ENCODE measurements at places on chromosomes 13 and 19.

- no peak for DNase-seq
Measured at GRCh38 chr19:7492142-7492541, 3.3 kb upstream of the PEX11G start.

- no peak for DNase-seq
Measured at GRCh38 chr19:43507880-43508279, 3.3 kb upstream of the PHLDB3 start.

GRCh38 chr13:72129117-72129516 lies 262.1 kb upstream of the DACH1 start:
- DNase-seq = no peak

DNA sequence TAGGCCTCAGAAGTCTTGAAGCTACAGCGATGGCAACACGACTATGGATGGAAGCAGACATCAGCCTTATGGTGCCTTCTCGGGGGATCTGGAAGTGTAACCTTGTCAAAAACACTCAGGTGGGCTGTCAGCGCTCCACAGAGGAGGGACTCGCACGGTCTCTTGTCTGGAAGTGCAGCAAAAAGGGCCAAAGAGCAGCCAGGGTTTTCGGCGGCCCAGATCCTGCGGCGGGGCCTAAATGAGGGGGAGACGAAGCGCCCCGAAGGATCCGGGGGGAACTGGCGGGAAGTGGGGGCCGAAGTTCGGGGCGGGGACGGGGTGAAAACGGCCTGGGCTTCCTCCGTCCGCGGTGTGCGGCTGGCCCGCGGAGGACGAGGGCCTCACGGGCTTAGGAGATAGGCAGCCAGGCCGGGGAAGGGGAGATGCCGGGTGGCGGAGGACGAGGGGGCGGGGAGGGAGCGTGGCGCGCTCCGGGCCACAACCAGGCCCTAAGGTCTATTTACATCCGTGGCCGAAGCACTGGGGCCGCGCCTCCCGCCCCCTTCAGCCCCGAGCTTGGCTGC lies 637 bp downstream of the RANBP3 start:
- no peak for DNase-seq

DNA sequence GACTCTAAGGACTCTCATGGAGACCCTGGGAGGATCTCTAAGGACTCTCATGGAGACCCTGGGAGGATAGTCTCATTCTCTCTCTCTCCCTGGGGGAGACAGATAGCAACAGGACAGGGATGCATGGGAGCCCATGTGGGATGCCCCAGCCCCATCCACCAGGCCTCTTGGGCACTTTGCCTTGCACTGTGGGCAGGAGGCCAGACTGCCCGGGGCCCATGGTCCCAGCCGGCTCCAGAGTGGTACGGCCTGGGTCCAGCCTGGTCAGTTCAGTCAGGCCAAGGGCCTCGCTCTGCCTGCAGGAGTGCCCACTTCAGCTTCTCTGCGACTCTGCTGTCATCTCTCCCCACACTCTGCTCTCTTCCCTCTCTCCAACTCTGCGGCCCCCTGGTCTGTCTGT lies 48.6 kb upstream of the SHKBP1 start:
- DNase-seq = no peak

GRCh38 chr13:101520672-101521071 lies 68.2 kb downstream of the ITGBL1 start:
- DNase-seq = peak; percentile 89

GRCh38 chr13:23673354-23673753 lies 103.1 kb downstream of the TNFRSF19 start:
- peak; percentile 93 for DNase-seq

- no peak for DNase-seq
Measured at GRCh38 chr13:100306434-100306999, 217.6 kb downstream of the PCCA start.

GRCh38 chr19:5166262-5166661 lies 174.3 kb downstream of the PTPRS start:
- DNase-seq = peak; percentile 66

GRCh38 chr19:2987797-2988196 lies 10.4 kb downstream of the TLE6 start:
- no peak for DNase-seq

DNA sequence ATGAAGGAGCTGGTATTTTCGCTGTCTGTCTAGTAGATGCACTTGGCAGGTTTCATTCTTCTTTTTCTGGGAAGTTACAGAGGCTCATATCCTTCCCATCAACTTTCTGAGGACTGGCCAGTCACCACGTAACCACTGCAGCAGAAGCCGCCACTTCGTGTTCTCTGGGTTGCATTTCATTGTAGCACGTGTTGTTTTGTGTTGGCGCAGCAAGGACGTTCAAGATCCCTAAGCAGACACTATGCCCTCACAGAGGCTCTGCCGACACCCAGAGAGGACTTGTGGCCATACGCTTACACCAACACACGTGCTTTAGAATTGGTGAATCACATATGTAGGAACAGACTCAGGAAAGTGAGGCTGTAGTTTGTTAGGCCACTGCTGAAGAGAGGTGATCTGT lies 42.2 kb upstream of the TEX29 start:
- DNase-seq = no peak

DNA sequence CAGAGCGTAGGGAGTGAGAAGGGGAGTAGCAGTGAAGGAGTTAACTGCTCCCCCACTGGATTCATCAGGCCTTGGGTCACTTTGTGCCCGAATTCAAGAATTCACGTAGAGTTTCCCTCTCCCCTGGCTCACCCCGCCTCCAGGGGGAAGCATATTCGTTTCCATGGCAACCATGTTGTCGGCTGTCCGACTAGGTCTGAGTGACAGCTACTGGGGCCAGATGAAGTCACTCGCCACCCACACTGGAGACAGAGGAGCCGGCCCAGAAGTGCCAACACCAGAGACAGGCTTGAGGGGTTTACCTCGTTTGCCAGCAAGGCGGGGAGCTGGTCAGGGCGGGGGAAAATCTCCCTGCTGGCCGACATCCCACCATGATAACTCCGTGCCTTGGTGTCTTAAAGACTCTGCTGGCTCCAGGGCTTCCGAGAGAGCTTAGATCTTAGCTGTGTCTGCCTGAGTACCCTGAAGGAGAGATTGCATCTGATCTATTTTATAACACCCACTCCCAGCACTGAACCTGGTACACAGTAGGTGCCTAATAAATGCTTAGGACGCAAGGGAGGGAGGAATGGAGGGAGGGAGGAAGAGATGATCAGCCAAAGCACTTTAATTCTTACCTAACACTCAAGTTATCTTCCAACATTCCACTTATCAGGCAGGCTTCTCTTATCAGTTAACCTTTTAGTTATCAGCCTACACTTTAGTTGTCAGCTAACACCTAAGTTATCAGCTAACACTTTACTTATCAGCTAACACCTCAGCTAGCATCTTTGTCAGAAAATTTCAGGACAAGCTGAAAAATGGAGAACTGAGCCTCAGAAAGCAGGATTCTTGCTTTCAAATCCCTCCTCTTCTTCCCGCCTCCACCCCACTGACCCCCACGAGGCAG lies 57.2 kb upstream of the ZNRF4 start:
- peak; percentile 10 for DNase-seq

DNA sequence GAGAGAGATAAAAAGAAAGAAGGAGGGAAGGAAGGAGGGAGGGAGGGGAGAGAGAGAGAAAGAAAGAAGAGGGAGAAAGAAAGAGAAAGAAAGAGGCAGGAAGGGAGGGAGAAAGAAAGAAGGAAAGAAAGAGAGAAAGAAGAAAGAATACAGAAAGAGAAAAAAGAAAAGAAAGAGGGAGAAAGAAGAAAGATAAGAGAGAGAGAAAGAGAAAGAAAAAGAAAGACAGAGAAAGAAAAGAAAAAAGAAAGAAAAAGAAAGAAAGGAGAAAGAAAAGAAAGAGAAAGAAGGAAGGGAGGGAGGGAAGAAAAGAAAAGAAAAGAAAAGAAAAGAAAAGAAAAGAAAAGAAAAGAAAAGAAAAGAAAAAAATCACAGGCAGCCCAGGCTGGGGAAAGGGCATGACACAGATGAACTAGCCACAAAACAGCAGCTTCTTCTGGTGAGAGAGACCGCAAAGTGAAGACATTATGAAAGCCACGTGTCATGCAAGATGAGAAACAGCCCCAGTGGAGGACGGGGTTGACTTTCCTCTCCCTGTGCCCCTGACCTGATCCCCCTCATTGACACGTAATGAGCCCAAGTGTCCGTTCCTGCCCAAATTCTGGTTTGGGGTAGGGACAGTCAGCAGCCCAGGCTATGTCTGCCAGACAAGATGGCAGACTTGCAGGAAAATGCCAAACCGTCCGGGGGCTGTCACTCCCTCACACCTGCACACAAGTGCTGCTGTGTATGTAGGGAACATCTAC lies 102.1 kb downstream of the INSR start:
- DNase-seq = peak; percentile 35

- DNase-seq = no peak
Measured at GRCh38 chr19:45781214-45782161, 802 bp downstream of the DMPK start.

DNA sequence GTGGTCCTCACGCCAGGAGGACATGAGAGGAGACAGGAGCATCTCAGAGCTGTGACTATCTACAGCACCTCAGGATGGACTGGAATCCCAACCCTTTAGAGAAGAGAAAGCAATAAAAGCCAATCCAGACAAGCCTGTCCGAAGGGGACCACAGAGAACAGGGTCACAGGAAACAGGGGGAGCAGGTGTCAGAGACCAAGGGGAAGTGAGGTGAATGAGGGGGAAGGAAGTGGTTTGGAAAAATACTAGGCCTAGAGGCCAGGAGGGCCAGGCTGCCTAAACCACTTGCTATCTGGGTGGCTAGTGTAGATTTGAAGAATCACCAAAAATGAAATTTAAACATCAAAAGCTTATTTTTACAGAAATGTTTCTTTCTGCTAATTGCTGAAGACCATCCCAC lies 16.2 kb downstream of the TMTC4 start:
- no peak for DNase-seq

GRCh38 chr13:93446238-93446637 lies 219.6 kb downstream of the GPC6 start:
- no peak for DNase-seq

DNA sequence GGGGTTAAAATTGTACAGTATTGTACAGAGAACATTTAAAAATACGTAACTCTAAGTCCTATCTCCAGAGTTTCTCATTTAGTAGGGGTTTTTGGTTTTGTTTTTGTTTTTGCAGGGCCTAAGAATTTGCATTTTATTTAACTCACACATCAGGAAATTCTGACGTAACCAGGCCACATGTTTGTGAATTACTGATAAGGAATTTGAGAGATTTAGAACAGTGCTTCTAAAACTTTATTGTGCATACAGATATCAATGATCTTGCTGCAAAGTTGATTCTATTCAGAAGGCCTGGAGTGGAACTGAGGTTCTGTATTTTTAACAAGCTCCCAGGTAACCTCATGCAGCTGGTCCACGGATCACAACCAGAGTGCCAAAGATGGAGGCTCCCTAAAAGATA lies 49.3 kb downstream of the LIG4 start:
- no peak for DNase-seq

GRCh38 chr13:111184458-111185401 lies 69.6 kb downstream of the ARHGEF7 start:
- DNase-seq = peak; percentile 47

GRCh38 chr19:1151037-1151724 lies 22.9 kb downstream of the SBNO2 start:
- DNase-seq = no peak

GRCh38 chr13:40639221-40639681 lies 27.2 kb downstream of the FOXO1 start:
- no peak for DNase-seq

DNA sequence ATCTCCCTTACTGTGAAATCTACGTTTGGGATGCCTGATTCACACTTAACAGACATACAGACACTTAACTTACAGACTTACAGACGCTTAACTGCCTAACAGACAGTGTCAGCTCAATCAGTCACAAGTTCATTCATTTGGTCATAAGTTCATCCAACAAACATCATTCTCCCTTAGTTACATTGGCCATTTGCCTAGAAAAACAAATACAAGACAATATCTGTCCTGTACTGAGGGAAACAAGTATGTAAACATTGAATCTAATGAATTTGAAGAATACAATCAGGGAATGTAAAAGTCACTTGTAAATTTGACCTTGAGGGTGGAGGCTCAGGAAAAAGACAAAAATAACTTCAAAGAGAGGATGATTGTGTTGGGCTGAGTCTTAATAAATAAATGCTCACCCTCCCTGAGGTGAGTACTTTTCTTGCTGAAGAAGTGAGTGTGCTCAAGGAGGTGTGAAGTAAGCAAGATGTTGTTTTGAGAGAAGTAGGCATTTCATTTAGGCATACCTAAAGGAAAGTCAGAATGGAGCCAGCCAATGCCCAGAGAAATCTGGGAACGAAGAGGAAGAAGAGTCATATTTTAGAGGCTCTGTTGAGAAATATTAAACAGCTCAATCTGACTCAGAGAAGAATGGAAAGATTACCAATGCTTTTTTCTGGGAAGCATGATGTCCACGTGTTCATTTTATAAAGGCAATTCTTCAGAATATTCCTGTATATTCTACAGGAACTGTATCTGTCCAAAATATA lies 958.4 kb upstream of the SLC10A2 start:
- DNase-seq = no peak

- DNase-seq = peak; percentile 63
Measured at GRCh38 chr19:35135389-35135909, 590 bp upstream of the LGI4 start.

DNA sequence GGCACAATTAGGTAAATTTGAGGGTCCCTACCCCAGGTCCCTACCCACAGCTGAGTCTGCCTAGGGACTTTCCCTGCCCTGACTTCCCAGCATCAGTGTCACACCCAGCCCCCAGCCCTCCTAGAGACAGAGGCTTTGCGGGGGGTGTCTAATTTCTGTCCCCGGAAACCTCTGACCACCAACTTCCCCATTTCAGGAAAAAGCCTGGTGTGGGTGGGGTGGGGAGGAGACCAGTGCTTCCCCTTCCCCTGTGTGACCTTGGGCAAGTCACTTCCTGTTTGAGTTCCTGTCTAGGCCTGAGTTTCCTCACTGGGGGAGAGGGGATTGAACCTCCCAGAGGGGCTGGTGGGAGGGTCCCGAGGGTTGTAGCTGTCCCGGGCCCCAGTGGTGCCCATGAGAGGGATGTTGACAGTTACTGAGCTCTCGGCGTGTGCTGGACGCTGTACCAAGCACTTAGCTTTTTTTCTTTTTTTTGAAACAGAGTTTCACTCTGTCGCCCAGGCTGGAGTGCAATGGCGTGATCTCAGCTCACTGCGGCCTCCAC lies 7.9 kb downstream of the VASP start:
- no peak for DNase-seq

DNA sequence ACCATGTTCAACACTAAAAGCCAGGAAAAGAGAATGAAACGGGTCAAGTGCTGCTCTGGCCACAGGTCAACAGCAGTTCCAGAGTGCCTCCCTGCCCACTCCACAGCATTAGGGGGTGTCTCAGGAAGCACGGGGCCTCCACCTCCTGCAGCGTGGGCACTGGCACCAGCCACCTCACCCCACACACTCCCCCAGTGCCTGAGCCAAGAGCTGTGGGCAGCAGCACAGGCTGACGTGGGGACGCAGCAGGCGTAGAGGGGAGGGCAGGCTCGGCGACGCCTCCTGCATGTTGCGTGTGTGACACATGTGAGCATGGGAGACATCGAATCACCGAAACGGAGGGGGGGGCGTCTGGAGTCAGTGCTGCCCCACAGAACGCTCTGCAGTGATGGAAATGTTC lies 21.4 kb upstream of the TMEM160 start:
- DNase-seq = no peak

GRCh38 chr19:6767357-6768235 lies at the start of gene SH2D3A:
Gene SH2D3A, minus strand, starts transcription at chr19:6767435. Its CDS starts 3,687 bp downstream, at chr19:6763748.
- peak; percentile 27 for DNase-seq

Data from fibroblast of skin of back (primary cell).